COR-L47 (cell line): ENCODE measurements at places on chromosomes 12 and 14.
A peak's percentile ranks its signal among the peaks of the same experiment; 100 is the strongest.

DNA sequence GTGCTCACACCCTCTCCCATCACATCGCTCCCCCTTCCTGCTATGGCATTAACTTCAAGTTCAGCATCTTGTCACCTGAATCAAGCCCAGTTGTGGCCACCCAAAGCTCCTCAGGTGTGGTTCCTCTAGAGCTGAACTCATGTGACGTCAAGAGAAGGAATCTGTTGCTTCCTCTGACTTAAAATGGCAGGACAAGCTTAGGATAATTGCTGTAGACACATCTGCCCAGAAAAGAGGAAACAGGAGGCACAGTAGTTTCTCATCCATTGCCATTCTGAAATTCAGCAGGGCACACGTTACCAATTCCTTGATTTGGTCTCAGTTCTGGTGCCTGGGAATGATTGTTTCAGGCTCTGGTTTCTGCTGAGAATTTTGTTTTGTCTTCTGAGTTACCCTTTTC is 52.1 kb downstream of the RCOR1 start:
- DNase-seq: no peak

DNA sequence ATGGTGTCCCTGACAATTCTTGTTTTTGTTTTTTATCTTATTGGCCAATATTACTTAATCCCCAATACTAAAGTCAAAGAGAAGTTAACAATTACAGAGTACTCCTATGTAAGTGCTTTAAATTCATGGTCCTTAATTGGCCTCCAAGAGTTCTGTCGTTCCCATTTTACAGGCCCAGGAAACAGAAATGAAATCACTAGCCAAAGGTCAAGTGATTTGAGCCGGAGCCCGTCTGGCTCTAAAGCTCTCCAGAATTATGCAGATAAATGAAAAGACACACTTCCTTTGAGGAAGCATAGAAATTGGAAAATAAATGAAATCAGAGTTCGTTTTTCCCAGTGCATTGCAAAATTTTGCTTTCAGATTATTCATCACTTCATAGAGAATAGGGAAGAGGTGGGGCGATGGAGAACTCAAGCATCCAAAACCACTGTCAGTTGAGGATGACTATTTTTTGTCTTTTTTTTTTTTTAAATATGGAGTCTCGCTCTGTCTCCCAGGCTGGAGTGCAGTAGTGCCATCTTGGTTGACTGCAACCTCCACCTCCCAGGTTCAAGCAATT is 78.5 kb downstream of the MAP1LC3B2 start:
- no peak for DNase-seq

DNA sequence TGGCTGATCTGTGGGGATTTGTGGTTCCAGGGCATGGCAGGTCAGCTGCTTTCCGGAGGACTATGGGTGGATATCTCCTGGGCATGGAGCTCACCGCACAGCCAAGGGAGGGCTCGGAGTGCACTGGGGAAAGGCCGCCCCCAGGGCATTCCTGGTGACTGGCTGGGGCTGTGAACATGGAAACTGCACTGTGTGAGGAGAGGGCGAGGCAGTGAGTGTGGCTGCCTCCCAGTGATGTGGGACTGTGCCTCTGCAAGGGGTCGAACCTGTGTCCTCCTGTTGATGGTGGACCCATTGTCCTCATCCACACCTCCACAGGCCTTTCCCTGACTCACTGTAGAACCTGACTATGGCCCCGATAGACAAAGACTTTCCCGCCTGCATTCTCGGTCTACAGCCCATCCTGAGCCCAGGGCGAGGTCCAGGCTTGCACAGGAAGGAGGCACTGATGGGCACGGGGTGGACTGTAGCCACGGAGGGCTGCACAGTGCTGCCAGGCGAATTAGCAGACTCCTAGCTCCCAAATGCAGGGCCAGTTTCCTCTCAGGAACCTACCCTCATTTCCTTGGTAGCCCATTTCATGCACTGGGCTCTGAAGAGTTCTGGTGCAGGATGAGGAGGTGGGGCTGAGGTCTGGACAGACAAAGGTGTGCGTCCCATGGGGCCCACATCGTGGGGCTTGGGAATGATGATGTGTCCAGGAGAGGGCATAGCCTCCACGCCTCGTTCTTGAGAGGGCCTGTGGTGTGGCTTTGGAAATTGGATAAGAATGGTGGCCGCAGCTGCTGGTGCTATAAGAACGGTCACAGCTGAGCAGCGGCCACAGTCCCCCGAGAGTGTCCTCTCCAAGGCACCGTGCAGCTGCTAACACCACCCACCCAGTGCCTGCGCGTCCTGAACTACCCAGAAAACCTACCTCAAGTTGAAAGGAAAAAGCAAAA is 415.1 kb downstream of the TMEM121 start:
- DNase-seq: no peak

DNA sequence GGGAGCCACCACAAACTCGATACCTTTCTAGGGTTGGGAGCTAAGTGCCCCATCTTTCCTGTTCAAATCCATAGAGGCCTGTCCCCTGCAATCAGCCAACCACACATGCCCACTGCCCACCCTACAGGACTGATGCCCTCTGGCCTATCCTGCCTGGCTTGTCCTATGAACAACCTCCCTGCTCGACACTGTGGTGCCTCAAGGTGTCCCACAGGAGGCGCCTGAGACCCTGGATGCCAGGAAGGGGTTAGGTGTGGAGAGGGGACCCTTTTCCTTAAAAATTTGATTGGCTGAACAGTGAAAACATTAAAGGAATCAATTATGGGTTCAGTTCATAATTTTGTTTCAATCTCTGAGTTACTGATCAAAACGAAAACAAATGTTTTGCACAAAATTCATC is 97.3 kb upstream of the FZD10 start:
- DNase-seq: no peak

DNA sequence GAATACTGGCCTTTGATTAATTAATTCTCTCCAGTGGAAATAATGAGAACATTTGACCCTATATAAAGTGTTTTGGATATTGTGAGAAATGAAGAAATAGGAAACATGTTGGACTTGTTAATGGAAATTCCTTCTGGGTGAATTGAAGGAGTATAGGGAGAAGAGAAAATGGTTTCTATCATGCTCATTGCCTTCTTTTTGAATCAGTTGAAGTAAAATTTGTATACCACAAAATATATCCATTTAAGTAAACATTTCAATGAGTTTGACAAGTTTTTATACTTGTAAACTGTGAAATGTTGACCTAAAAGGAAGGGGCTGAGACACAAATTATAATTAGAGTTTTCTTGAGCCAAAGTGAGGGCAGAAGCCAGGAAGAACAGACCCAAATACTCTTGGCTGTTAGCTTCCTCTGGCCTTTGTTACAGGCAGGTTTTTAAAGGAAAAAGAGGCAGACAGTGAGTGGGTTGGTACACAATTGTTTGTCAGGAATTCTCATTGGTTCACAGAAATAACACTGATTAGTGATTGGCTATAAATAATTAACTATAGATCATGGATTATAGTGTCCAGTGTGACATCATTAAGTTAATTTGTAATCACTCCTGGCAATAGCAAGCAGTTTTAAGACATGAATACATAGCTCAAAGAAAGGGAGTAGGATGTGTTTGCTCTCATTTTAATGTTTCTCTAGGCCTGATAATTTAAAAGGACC is 826 bp downstream of the ZNF705A start:
- DNase-seq: no peak

GRCh38 chr12:66503746-66504145 is 175.1 kb downstream of the GRIP1 start:
- DNase-seq: no peak

GRCh38 chr14:72621387-72622065 is 272.4 kb downstream of the DPF3 start:
- no peak for DNase-seq

DNA sequence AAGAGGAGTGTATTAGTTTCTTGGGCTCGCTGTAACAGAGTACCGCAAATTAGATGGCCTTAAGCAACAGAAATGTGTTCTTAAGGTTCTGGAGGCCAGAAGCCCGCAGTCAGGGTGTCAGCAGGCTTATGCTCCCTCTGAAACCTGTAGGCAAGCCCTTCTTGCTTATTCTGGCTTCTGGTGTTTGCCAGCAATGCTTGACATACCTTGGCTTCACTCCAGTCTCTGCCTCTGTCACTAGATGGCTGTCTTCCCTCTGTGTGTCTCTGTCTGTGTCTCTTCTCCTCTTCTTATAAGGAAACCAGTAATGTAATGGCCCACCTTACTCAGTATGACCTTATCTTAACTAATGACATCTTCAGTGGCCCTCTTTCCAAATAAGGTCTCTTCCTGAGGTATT is 85.1 kb downstream of the DERA start:
- DNase-seq: no peak

GRCh38 chr12:112848972-112849371 is 57.4 kb downstream of the RPH3A start:
- peak; percentile 85 for DNase-seq

DNA sequence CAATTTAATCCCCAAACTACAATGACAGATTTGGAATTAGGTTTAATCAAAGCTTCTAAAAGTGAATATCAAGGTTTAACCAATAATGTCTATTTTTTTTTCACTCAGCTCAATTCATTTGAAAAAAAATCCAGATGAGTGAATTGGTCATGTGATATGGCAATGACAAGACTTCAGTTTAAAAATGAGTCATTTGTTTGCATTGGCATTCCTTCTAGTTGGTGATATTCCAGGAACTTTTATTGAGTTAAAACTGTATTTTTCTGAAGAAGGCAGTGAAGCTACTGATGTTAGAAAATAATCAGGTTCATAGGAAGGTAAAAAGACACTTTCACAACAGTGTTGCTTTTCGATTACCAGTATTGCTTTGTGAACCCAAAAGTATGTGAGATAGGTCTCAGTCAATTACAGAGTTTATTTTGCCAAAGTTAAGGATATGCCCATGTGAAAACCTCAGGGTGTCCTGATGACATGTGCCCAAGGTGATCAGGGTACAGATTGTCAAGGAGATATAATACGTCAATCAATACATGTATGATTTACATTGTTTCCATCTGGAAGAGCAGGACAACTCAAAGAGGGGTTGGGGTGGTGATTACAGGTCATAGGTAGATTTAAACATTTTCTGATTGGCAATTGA is 1214.9 kb downstream of the GALC start:
- no peak for DNase-seq

- no peak for DNase-seq
Measured at GRCh38 chr14:74427651-74428050, 1.6 kb upstream of the SYNDIG1L start.

GRCh38 chr12:1847411-1847810 is 27.0 kb downstream of the LRTM2 start:
- no peak for DNase-seq

DNA sequence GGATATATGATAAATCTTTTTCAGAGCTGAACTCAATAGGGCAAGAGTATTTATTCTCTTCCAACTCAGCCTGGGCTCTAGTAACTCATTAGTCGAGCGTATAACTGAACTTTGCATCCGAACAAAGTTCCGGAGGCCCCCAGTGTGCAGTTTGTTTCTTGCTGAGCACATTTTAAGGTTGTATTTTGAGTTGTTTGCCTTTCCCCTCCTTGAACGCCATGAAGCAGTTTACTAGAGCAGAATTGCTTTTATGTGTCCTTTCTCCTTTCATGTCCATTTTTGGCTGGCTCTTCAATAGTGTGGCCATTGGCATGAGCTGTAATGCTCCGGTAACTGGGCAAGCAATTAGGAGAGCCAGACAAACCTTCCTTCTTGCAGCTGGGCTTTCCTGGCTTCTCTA is 105.3 kb downstream of the WIF1 start:
- DNase-seq: no peak

GRCh38 chr14:82047777-82048470 is 514.3 kb upstream of the SEL1L start:
- no peak for DNase-seq

DNA sequence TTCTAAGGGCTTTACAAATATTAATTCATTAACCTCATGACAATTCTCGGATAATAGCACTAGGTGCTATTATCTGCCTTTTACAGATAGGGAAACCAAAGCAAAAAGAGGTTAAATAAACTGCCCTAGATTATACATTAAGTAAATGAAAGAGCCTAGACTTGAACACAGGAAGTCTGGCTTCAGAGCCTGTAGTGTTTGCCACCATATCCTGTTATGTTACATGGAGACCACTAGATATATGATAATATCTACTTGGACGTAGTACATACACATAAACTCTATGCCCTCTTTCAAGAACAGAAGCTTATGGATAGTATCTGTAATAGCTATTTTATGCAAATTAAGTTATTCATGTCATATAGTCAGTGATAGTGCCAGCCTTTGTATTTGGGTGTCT is 16.9 kb upstream of the MYF6 start:
- no peak for DNase-seq

GRCh38 chr14:30420515-30420914 is 138.4 kb upstream of the G2E3 start:
- no peak for DNase-seq

DNA sequence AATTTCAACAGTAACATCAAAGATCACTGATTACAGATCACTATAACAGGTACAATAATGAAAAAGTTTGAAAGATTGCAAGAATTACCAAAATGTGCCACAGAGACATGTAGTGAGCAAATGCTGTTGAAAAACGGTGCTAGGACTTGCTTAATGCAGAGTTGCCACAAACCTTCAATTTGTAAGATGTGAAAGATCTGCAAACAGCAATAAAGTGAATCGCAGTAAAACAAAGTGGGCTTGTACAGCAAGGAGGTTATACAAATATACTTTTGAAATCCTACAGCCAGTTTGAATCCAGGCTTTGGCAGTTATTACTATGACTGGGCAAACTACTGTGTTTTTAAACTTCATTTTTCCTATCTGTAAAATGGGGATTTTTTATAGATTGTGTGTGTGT is 1.0 kb upstream of the PLEKHA5 start:
- no peak for DNase-seq

- DNase-seq: no peak
Measured at GRCh38 chr14:50501642-50502041, 30.7 kb downstream of the MAP4K5 start.

GRCh38 chr12:42277396-42278127 is 39.5 kb upstream of the YAF2 start:
- DNase-seq: no peak

- no peak for DNase-seq
Measured at GRCh38 chr12:64737539-64737938, 21.7 kb downstream of the GNS start.

DNA sequence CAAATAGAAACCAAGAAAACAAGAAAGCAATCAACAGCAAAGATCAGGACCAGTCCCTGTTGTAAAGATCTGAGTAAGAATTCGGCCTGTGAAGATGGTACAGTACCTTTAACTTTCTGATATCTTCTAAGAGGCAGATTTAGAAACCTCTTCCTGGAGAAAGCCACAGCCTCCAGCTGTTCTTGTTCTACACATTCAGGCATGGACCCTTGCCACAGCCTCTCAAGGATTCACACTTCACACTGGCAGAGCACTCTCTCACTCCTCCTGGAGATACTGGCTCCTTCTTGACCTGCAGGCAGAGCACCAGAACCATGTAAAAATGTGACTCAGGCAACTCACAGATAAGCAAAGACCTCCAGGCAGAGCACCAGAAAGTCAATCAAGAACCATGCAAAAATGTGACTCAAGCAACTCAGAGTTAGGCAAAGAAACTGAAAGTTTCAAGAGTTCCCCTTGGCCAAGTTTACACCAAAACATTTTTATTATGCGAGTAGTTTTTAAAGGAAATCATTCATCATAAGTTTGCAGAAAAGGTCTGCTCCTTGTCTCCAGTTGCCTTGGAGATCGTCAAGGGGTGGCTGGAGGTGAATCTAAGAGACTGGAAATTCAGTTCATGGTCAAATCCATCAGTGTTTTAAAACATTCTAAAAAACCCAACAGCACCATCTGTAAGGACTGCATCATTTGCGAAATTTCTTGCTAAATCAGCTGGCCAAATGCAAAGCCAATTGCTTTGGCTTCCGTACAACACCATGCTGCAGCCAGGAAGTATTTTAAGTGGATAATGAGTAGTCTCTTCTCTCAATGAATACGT is 119.3 kb upstream of the MDM1 start:
- peak; percentile 16 for DNase-seq
